Right hindlimb (tissue), 1 donor: ENCODE measurements at places on chromosomes 3 and 15.
A peak's percentile ranks its signal among the peaks of the same experiment; 100 is the strongest.

GRCh38 chr15:61992518-61992917, 67.7 kb downstream of the VPS13C start:
- no peak for DNase-seq

GRCh38 chr3:60423556-60423955, 827.7 kb downstream of the FHIT start:
- no peak for DNase-seq

GRCh38 chr3:117545484-117545883, 835.9 kb downstream of the TUSC7 start:
- DNase-seq = no peak

DNA sequence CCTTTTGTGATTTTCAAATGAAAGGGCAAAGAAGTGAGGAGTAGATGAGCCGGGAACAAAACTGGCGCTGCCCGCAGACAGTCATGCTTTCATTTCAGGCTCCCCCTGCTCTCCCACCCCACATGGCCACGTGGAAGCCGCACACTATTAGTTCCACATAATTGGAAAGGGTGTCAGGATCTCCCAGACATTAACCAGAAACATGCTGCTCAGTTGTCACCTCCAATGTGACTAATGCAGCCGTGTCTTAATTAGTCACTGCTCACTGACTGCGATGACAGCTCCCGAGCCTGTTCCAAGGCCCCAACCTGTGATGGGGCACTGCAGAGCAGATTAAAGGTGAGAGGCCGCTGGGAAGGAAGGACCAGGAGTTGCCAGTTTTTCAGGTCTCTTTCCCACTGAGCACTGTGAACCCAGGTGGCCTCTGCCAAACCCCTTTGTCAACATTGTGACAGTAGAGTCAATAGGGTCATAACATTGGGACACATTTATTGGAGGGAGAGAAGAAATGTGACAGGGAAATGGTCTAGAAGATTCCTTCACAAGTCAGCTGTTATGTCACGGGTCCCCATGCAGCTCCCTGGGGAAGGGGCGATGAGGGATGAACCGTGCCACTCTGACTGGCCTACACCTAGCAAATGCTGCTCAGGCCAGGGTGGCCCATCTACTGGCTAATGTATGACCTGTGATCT, 38.6 kb upstream of the SFMBT1 start:
- DNase-seq = no peak

GRCh38 chr3:114110439-114110838, 53.9 kb downstream of the QTRT2 start:
- DNase-seq = no peak

DNA sequence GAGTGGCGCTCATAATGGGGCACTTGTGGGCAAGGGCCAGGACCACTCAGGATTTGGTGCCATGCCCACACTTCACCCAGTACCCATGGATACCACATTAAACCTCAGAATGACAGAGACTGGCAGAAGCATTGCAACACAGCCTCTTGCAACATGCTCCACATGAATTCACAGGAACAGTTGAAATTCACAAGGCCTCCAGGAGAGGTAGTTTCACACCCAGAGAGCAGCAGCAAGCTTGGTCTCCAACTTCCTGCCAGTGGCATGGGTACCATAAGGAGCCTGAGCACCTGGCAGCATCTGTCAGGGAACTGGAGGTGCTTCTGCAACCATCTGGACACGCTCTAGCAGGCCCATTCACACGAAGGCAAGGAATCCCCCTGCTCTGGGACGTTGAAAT, 101.0 kb downstream of the OSBPL10 start:
- no peak for DNase-seq

GRCh38 chr15:93929375-93930094, 301.8 kb upstream of the MCTP2 start:
- peak; percentile 82 for DNase-seq

DNA sequence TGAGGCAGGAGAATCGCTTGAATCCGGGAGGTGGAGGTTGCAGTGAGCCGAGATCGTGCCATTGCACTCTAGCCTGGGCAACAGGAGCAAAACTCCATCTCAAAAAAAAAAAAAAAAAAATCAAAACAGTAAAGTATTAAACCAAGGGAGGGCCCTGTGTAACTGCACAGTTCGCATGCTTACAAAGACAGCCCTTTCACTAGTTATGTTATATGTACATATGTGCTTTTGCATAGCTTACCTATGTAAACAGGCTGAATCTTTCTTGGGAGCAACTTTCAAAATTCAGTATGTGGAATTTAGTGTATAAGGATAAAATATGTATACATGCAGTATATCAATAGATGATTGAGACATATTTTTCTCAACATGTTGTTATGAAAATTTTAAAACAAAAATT, 16.1 kb upstream of the SLMAP start:
- no peak for DNase-seq

DNA sequence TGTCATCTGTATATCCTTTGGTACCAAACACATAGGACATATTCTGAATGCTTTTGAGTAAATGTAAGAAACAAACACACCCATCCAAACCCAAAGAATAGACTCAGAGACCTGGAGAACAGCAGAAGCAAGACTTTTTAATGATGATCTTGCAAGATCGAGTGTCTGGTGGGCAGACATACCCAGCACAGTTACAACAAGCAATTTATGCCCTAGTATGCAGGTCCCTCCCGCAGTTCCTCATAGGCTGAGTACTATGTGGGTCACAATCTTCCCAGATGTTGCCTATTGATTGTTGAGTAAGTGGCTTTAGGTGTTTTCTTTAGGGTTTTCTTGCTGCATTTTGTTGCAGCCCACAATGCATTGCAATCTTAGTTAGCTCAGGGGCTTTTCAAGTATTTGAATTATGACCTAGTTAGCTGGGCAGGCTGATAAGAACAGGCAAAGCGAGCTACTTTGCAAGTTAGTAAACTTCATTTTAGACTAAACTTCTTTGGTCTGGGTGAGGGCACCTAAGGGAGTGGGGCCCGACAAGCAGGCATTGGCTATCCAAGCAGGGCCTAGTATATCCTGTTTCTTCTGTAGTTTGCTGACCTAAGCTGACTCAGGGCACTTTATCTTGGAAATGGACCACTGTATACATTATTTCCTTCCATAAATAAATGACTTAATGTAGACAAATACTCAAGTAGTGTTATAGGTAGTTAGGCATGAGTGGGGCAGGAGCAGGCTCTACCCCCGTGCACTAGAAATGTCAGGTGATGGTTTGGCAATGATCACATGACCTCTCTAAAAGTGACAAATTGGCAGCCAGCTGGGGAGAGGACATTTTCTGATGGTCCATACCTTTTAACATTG, 87.3 kb upstream of the LIPC start:
- no peak for DNase-seq

GRCh38 chr3:122784436-122784835, 9.2 kb downstream of the HSPBAP1 start:
- DNase-seq = no peak

- DNase-seq = no peak
Measured at GRCh38 chr15:39592500-39592899, 11.6 kb downstream of the THBS1 start.

DNA sequence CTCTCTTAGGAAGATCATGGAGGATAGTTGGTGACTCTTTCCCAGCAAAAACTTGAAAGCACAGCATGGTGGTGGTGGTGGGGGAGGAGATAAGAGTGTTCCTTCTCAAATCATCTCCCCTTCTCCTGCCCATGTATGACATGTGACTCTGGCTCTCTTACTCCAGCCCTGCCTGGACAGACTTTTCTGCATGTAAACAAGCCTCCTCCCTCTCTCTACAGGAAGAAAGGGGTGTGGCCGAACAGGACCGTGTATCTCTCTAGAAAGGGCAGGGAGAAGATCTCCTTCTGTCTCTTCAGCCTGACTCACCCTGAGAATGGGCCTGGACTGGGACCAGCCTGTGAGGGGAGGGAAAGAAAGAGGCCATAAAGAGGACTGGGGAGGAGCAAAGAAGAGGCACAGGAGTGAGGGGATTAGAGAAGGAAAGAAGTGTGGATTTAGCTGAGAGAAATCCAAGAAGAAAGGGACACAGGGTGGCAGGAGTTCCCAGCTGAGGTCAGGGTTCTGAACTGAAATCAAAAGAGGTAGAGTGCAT, 1.5 kb downstream of the CELF6 start:
- DNase-seq = no peak

GRCh38 chr15:90479656-90480055, 50.1 kb upstream of the CRTC3 start:
- no peak for DNase-seq

- no peak for DNase-seq
Measured at GRCh38 chr3:62161371-62161770, 212.0 kb downstream of the FEZF2 start.

GRCh38 chr3:61227799-61228198, 23.5 kb downstream of the FHIT start:
- DNase-seq = no peak

GRCh38 chr3:38368238-38368637, 21.7 kb downstream of the XYLB start:
- no peak for DNase-seq

DNA sequence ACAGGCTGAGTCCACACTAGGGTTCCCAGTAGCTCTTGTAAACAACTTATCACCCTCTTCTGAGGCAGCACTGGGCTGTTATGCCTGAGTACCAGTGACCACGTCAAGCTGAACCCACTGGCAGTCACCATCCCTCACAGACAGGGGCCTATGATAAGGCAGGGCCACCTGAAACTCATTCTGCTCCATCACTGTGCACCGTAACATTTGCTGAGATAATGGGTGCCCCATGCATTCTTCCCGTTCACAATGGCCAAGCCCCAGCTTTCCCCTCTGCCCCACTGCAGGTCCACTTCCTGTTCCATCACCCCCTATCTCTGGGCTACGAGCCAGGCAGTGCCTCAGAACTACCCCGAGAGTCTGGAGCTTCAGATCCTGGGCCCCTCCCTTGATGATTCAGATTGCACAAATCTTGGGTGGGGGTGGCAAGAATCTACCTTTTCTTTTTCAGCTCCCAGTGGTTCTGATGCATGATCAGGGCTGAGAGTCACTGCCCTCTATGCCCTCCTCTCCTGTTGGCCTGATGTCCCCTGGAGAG, 158.0 kb downstream of the RAB11A start:
- DNase-seq = no peak

GRCh38 chr3:132872711-132873110, 150.5 kb upstream of the NPHP3 start:
- DNase-seq = no peak
